ENCODE measurements at places on chromosomes 16 and 17.

DNA sequence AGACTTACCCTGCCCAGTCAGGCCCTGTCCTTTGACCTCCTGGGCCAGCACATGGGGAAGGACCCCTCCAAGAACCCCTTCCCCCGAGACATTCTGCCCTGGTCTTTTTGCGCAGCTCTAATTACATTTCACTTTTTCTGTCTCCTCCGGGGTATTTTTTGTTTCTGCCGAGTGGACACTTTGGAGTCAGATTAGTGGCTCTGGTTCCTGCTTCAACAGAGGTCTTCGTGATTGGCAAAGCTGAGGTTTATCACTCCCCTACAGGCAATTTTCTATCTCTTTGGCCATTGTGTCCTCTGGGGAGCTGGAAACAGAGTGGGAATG, 23.5 kb downstream of the ANKRD40 start:
- no peak for DNase-seq

DNA sequence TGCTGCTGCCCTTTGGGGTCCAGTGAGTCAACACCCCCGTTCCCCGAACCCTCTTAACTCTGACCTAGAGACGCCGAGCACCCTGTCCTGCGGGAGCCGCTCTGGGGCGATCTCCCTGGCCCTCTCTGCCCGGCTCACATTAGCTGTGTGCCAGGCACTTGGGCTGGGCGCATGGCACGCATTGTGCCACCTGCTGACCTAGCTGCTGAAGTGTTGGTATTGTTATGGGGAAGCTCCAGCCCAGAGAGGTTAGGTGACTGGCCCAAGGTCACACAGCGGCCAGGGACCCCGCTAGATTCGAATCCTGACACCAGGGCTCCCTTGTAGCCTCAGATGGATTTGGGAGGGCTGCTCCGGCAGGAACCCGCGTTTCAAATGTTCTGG, 1.1 kb downstream of the HSD17B1 start:
- no peak for DNase-seq

DNA sequence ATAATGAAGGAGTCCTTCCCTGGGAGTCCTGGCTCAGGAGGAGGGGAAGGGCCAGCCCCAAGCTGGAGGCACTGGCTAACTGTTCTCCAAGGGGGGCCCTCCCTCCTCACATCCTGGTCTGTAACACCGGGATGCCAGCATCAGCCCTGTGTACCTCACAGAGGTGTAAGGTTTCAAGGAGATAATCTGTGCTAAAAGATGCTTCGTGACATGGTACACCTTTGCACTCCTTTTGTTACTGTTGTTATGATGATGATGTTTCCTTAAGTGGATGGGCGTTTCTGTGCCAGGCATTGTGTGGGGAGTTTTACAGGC, 236.7 kb upstream of the TNRC6C start:
- DNase-seq = peak; percentile 16

DNA sequence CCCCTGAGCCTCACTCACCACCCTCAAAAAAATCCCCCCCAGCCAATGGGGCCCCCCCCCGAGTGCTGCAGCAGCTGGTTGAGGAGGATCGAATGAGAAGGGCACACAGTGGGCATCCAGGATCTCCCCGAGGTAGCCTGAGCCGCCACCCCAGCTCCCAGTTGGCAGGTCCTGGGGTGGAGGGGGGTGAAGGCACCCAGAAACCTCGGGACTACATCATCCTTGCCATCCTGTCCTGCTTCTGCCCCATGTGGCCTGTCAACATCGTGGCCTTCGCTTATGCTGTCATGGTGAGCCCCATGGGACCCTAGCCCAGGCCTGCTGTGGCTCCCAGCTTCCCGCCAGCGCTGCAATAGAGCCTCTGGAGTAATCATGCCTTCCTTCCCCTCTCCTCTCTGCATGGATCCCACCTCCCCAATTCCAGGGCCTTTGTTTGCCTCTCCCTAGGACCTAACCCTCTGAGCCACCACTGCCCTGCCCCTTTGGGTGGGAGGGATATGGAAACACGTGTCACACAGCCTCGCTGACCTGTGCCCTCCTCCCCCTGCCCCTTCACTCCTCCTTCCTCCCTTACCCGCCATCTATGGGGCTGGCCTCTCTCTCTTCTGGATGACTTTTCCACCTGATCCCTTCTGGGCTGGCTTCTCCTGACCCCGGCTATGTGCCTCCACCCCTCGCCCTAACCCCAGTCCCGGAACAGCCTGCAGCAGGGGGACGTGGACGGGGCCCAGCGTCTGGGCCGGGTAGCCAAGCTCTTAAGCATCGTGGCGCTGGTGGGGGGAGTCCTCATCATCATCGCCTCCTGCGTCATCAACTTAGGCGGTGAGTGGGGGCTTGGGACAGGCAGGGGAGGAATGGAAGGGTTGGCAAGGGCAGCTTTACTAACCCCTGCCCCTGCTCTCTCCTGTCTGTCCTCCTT, 1.9 kb downstream of the PRRT2 start:
- DNase-seq = no peak

DNA sequence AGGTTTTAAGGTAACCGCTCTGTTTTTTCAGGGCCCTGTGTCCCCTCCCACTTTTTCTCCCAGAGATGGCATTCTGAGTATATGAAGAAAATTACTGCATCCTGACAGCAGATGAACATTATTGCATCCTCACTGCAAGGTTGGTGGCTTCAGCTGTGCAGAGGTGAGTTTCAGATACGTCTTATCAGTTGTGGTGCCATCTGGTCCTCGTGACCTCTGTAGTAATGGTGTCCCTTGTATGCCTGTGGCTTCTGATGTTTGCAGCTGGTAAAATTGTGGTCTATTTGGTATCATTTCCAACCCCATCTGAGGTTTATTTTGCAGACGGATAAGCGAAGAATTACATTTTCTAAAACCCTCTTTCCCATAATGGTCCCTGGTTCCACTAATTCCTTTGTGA, 417.0 kb downstream of the HS3ST3B1 start:
- no peak for DNase-seq

- DNase-seq = peak; percentile 25
Observed at GRCh38 chr16:24988593-24989338, 26.4 kb downstream of the ARHGAP17 start.

- no peak for DNase-seq
Observed at GRCh38 chr16:18975109-18975508, 8.6 kb upstream of the TMC7 start.

All from HAP-1 (cell line).